Activated CD8-positive, alpha-beta T cell treated with anti-CD3 and anti-CD28 coated beads, Interleukin-2, amount 10 ng/mL, durations not matched to agents 7 days and 5 days (primary cell): ENCODE measurements at places on chromosomes 4 and X.

- DNase-seq = peak; percentile 38
Observed at GRCh38 chr4:47668810-47669408, 169.0 kb downstream of the CORIN start.

DNA sequence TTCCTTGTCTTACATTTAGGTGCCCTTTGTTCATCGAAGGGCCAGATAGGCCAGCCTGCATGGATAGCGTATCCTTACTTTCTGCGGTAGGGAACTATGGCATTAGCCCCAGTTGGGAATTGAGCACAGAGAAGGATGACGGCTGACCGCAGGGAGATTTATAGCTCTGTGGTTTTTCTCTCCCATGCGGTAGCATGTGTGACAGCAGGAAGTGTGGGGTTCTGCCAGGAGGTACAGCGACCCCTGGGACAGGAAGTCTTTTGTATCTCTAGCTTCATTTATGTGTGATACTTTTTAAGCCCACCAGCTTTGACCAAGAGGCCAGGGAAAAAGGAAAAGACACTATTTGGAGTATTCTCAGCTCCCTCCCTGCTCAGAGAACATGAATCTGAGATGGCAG is 33.1 kb downstream of the GAB3 start:
- peak; percentile 43 for DNase-seq

DNA sequence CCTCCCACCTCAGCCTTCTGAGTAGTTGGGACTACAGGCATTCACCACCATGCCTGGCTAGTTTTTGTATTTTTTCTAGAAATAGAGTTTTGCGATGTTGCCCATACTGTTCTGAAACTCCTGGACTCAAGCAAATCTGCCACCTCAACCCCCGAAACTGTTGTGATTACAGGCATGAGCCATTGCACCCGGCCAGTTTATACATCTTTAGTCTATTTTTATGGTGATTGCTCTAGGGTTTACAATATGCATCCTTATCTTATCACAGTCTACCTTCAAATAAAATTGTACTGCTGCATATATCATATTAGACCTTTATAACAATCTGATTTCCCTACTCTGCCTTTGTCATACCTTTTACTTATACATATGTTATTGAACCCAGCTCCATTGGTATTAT is 56.9 kb downstream of the SOWAHB start:
- no peak for DNase-seq

DNA sequence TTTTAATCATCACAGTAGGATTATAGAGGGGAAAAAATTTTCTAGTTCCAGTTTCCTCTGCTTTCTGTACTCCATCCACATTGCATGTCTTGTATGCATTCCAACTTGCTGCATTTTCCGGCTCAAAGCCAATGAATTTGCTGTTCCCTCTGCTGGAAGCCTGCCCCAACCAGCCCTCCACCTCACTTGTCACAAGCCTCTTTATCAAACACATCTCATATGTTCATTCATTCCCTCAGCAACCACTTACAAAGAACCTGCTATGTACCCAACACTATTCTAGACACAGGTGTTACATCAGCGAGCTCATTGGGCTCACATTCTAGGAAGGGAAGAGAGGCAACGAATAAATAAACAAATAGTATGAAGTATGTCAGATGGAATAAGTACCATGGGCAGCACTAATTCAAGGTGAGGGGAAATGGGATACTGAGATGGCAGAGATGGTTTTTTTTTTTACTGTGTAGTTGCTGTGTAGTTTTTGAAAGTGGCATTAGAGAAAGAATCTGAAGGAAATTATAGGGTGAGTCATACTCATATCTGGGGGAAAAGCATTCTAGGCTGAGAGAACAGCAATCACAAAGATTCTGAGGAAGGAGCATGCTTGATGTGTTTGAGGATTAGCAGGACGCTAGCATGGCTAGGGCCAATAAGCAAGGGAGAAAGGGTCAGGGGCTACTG is 332.5 kb downstream of the PDGFC start:
- DNase-seq = no peak

DNA sequence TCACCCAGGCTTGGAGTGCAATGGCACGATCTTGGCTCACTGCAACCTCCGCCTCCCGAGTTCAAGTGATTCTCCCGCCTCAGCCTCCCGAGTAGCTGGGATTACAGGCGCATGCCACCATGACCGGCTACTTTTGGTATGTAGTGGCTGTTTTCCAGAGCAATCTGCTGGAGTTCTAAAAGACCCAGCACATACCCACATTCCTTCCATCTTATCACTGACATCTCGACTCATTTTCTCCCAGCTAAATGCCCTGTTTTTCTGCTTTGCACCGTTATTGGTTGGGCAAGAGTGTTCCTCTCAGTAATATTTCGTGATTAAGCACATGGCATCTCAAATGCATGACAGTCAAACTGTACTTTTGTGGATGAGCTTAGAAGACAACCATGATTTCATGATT is 53.7 kb downstream of the PRKX start:
- DNase-seq = no peak

DNA sequence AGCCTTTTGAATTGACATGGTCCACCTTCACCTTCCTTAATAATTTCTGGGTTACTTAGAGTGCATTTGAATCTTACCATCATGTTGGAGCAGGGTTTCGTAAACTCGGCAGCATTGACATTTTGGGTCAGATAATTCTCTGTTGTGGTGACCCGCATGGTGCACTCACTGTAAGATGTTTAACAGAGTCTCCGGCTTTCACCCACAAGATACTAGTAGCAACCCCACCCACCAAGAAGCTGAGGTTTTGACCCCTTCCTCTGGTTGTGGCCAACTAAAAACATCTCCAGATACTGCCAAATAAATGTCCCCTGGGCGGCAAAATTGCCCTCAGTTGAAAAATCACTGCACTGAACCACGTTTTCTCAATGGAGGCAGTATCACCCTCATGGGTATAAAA is 62.7 kb downstream of the CHST7 start:
- peak; percentile 33 for DNase-seq

DNA sequence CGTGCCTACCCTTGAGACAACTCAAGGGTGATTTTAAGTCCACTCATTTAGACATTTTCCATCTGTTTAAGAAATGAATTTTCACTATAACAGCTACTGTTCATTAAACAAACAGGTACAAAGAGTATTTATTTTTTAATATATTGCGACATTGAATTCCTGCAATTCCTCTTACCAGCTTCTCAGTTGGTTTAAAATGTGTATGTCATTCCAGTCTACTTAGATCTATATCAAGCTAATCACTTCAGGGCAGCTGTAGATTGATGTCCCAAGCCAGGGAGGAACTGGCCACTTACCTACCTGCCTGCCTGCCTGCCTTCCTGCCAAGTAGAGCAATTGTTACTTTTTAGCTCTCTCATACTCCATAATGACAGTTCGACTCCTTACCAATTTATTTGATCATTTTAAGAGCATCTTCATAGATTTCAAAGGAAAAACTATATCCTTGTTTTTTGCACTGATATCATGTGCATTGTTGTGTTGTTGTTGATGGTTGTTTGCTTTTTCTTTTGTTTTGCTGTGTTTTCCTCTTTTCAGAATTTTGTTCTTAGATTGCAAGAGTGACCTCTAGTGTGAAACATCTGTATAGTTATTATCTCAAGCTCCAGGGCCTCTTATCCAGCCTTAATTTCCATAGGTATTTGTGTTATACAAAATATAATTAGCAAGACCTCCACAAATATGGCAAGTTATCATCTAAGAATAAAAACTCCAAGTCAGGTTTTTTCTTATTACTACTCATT is 120.9 kb upstream of the NRK start:
- DNase-seq = no peak

DNA sequence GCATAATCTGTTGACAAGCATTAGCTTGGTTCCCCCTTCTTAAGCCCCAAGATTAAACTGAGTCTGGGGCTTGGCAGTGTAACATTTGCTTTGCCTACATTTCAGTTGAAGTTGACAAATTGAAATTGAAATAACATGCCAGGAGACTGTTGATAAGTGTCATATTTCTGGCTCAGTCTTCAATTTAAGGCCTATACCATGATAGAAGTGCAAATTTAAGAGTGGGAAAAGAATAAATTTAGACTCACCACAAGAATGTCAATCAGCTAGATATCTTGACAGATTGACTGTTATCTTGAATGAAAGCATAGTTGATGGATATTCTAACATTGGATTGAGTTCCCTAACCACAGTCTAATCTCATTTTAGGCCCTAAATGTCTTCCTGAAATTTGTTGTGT is 117.6 kb downstream of the MAGEB17 start:
- no peak for DNase-seq

DNA sequence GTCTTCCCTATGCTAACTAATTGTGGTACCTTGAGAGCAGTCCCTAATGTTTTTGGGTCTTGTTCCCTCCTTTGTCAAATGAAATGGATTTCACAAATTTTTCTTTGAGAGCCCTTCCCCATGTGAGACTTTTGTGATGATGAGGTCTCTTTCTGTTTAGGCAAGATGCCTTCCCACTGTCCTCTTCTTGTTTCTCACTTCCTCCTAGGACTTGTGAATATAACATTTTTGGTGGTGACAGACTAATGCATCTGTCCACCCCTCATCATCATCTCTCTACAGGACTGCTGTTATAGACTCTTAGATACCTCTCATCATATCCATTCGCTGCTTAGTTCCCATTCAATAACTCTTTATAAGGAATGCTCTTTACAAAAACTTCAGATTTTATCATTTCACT is 8.7 kb upstream of the ANK2 start:
- no peak for DNase-seq

GRCh38 chrX:66717926-66718325 is 79.0 kb upstream of the EDA2R start:
- DNase-seq = no peak

- DNase-seq = no peak
Observed at GRCh38 chr4:53307210-53307609, 58.7 kb downstream of the SCFD2 start.
